ENCODE measurements at places on chromosomes 1 and 21.

- DNase-seq, result no peak
Measured at GRCh38 chr21:46142582-46143473, 12.6 kb downstream of the FTCD start.

GRCh38 chr1:205076245-205076761 lies 8.0 kb downstream of the TMEM81 start:
- no peak for DNase-seq

DNA sequence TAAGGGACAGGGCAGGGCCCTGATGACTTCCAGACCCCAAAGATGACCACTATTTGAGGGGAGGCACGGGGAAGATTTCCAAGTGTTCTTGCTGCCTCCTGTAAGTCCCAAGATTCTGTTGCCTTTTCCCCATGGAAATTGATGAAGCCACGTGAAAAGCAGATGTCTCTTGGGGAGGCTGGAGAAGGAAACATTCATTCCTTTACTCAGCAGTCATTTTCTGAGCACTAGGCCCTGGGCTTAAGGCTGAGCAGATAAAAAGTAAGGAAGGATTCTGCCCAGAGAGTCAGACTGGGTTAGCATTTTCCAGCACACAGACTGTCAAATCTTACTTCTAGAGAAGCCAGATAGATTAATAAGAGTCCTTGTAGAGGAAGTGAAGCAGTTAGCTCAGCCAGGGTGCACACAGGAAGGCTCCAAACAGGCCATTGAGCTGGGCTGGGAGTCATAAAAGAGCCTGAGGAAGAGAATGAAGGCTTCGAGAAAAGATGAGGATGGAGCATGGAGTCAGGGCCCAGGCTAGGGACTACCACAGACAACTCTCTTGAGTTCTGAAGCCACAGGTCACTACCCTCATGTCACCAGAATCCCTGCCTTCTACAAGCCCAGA lies 10.1 kb downstream of the EXTL1 start:
- peak; percentile 56 for DNase-seq

GRCh38 chr1:74771913-74772515 lies 39.1 kb downstream of the TYW3 start:
- peak; percentile 34 for DNase-seq

DNA sequence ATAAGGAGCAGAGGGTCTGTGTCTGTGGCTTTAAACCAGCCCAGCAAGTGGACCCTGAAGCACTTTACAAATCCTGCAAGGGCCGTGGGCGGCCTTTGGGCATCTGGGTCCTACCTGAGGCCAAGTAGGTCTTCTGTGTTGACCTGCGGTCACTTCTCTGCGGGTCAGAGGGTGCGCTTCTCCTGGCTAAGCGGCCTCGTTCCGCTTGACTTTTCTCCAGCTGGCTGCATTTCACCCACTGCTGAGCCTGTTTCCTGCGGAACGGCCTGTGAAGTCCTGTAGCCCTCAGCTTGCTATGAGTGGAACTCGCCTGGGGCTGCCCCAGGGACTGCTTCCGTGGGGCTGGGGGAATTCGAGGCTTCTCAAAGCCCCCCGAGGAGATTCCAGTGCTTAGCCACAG lies 43.3 kb downstream of the SLC37A1 start:
- no peak for DNase-seq

GRCh38 chr1:181057079-181057478 lies 23.3 kb downstream of the MR1 start:
- DNase-seq, result no peak

GRCh38 chr1:114524944-114525343 lies 13.9 kb upstream of the TRIM33 start:
- no peak for DNase-seq

DNA sequence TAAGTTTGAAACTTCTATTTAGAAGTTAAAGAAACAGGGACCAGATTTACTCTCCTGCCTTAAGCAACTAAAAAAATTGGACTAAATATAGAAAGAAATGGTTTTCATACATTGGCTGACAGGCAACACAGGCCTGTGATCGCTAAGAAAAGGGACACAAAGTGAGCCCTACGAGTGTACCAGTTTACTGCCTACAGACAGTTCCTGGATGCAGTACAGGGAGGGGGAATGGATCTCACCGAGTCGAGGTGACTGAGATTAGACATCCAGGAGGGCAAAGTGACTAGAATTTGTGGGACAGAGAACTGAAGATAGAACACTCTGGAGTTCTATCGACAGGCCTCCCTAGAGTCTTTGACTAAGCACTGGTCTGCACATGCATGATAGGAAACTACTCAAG lies 16.0 kb downstream of the PHC2 start:
- no peak for DNase-seq

GRCh38 chr1:224751624-224752311 lies 135.7 kb downstream of the CNIH3 start:
- DNase-seq, result no peak

DNA sequence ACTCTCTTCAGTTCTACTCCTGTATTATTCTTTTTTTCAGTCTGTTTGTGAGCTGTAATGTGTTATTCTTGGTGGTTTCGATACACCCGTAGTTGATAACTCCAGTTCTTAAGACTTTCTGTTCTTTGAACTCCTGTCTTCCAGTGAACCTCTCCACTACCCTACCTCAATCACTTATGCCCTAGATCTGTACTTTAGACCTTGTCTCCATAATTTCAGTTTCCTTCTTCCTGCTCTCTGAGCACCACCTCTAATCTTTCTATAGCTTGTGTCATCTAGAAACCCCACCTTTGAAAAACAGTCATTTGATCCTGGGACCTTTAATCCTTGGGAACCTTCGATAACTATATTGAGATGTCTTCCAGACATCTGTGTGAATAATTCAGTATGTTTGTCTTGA lies 159.3 kb downstream of the PIK3R3 start:
- DNase-seq, result no peak

DNA sequence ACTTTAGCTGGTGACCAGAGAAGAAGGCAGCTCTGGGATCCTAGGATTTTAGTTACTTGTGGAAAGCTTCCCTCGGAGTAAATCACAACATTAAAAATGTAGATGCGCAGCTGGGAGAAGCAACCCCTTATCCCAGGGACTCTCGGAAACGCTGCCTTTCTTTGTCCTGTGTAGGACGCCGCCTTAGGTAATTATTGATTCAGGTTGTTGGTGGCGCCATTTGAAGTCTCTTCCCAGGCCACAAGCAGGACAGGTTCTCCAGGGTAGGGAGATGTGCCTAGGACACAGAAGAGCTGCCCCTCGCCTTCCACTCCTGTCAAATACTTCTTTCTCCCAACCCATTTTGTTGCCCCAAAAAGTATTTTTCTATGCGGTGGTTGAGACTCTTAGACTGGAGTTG lies 10.3 kb downstream of the SLC37A1 start:
- DNase-seq, result no peak

GRCh38 chr1:2382621-2383361 lies 8.6 kb downstream of the MORN1 start:
- peak; percentile 30 for DNase-seq

- no peak for DNase-seq
Measured at GRCh38 chr1:71666609-71667008, 585.8 kb upstream of the ZRANB2 start.

DNA sequence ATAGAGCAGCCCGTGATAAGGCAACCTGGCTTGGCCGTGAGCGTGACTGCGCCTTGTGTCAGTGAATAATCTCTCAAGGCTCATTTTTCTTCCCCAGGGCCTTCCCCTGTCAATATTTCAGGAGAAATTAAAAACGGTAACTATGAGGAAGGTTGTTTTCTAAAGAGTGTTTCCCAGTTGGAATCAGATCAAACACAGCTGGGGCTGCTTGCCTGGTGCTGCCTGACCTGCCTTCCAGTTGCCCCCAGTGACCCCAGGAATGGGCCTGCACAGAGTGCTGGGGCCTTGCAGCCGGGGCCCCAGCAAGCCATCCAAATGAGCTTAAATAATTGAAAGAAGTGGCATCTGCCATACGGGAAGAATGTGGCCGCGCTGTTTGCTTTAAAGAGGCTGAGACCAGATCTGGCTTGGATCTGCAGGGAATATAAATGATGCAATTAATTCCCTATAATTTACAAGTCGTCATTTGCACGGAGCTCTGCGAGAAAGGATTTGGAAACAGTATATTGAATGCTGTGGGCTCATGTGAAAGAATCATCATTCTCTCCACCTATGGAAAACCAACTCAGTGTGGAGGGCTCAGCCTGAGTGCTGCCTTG lies 203.9 kb downstream of the C1orf94 start:
- no peak for DNase-seq

- DNase-seq, result no peak
Measured at GRCh38 chr1:18899363-18900049, 2.8 kb downstream of the ALDH4A1 start.

DNA sequence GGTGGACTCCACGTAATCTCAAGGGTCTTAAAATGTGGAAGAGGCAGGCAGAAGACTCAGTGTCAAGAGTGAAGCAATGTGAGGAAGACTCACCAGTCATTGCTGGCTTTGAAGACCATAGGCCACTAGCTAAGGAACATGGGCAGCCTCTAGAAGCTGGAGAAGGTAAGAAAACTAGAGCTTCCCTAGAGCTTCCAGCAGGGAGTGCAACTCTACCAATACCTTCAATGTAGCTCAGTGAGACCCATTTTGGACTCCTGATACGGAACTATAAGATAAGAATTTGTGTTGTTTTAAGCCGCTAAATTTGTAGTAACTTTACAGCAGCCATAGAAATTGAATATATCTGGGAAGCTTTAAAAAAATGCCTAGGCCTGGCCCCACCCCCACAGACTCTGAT lies 18.9 kb downstream of the METTL13 start:
- DNase-seq, result no peak

DNA sequence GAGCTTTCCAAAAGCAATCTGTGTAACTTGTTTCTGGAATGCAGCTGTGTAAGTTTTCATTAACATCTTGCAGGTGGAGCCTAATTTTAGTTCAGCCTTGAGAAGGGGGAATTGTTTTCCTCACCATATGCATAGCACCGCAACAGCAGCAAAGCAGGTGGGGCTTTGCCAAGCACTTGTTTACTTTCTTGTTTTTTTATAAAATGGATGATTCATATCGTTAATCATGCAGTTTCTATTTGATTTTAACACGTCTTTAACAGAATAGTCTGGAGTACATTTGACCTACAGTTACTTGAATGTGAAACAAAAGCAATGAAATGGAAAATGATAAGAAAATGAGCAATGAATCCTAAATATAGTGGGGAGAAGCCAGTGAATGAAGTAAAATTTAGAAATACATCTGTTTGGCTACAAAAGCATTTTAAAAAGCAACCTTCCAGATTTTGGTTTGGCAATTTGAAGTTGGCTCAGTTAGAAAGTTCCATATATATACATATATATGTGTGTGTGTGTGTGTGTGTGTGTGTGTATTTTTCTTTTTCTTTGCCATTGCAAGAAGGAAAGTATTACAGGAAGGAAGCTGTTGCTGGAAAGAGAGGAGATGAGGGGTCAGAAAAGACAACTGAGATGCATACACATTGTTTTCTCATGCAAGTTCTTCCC lies 119.0 kb upstream of the ADGRL2 start:
- peak; percentile 50 for DNase-seq

GRCh38 chr1:203324105-203325025 lies 19.0 kb downstream of the BTG2 start:
- DNase-seq, result no peak

DNA sequence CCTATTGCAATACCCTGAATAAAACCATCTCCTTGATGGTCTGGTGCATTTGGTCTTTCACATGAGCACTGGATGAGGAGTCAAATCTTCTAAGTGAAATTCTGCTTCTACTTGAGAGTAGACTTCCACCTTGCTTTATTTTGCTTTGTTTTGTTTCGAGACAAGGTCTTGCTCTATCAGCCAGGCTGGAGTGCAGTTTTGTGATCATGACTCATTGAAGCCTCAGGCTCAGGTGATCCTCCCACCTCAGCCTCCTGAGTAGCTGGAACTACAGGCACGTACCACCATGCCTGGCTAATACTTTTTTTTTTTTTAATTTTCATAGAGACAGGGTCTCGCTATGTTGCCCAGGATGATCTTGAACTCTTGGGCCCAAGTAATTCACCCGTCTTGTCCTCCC lies 65.8 kb upstream of the F3 start:
- no peak for DNase-seq

GRCh38 chr1:2334883-2335534 lies 56.3 kb downstream of the MORN1 start:
- no peak for DNase-seq

GRCh38 chr21:26840201-26840600 lies 5.0 kb downstream of the ADAMTS1 start:
- no peak for DNase-seq

DNA sequence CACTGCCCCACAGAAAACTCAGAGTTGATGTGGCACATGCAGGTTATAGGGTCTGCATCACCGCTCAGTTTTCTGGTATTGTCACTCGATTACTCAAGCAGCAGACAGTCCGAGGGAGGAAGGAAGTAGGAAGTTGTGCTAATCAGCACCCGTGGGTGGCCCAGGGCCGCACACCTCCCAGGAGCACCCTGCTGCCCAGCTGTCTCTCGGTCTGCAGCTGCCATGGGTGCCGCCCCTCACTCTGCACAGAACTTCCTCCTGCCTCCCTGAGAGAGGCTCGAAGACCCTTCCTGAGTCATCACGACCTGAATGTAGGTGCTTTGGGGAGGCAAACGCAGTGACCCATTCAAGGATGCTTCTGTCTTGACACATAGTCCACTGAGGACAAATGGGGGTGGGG lies 4.2 kb upstream of the TFF3 start:
- no peak for DNase-seq

DNA sequence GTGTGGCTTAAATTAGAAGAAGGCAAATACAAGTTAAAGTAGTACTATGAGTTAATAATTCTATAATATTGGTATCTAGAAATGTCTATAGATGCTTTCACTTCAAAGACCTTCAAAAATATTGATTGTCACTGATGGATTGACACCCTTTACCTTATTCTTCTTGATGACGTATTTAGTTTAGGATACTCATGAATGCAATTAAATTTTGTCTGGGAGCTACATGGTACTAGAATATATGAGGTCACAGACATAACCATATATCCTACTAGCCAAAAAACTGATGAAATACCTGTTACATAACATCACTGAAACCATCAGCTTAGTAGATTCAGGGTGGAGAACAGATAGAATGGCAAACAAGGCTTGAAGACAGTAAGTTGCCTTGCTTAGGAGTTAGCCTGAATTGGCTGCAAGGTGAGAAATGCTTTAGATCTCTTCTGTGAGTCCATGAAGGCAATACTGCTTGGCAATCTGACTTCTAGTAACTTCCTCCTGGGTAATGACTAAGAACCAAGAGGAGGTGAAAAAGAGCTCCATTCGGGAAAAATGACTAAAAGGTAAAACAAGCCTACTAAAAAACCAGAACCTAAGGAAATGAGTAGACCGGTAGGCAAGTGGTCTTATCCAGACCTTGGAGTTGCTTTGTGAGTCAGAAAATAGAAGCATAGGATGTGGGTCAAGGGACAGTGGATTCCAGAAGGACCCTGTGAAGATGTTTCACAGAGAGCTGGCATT lies 16.9 kb upstream of the ARHGAP29 start:
- DNase-seq, result no peak

- DNase-seq, result peak; percentile 58
Measured at GRCh38 chr1:43293176-43293575, 7.6 kb upstream of the TIE1 start.

GRCh38 chr1:156497743-156498431 lies 2.7 kb downstream of the MEF2D start:
- no peak for DNase-seq

DNA sequence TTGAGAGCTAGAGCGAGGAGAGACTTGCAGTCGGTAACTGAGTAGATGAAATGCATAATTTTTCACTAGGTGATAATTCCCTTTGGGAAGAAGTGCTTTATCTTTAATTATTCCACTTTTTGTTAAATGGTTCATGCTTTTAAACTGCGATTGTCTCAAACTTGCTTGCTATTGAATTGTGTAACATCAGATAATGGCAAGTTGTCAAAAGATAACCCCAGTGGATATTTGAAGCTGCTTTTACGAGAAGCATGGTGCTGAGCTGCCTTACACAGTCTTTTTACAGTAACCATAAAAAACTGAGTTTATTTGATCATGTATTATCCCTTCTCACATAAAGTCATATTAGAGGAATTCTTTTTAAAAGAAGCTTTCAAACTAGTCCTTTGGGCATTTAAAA lies 30.2 kb downstream of the TMEM50B start:
- DNase-seq, result no peak
